ENCODE measurements at places on chromosomes 7 and 10.

DNA sequence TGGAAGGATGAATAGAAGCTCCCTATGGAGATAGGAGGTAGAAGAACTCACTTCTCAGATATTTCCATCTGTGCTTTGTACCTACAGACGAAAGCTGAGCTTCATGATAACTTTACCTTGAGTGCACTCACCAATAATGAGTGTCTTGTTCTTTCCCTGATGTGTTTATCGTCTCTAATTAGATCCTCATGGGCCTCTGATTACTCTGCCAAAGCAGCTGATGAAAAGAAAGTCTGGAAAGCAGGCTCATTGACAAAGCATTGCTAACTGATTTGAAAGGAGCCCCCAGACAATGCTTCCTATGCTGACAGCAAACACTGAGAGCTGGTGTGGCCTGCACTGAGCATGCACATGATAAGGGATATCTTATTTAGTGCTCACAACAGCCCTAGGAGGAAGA, 183.9 kb upstream of the GHITM start:
- no peak for DNase-seq

- DNase-seq, result no peak
These were observed 5.6 kb downstream of the AKR1B15 start for GRCh38 chr7:134554417-134554966.

- peak; percentile 81 for DNase-seq
These were observed 22.7 kb downstream of the AP5Z1 start for GRCh38 chr7:4797858-4798705.

GRCh38 chr7:96826089-96826488, 116.4 kb upstream of the SEM1 start:
- DNase-seq, result no peak
